ENCODE measurements at places on chromosomes 2 and 18. TPM values are rescaled to one million over a fixed set of nuclear protein-coding genes. Genes with fewer than 3 reads are reported as not detected.

GRCh38 chr2:98282109-98282508 lies 64.1 kb upstream of the CNGA3 start:
- DNase-seq = no peak

The EHBP1 gene
- total RNA-seq = 23.9 TPM

DNA sequence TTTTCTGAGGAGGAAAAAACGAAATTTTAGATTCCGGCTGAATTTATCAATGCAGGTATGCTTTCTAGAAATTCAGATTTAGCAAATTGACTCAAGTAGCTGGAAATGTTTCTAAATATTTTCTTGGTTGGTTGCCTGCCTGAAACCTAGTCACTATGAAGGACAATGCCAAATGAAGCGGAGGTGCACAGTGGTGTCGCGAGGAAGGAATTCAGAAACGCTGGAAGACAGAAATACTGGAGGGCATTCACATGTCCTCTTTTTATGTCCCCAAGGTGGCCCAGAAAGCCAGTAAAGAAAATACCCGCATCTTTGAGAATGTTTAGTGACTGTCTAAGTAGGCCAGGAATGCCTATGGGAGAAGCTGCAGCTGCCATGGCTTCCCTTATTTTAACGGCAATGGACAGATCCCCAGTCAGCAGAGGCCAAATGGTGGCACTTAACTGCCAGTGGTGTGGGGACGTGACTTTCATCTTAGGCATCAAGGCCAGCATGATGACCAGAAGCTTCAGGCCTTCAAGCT lies 15.8 kb upstream of the EFR3B start:
- no peak for DNase-seq

GRCh38 chr18:39396168-39396567 lies 1830.6 kb upstream of the CELF4 start:
- no peak for DNase-seq

DNA sequence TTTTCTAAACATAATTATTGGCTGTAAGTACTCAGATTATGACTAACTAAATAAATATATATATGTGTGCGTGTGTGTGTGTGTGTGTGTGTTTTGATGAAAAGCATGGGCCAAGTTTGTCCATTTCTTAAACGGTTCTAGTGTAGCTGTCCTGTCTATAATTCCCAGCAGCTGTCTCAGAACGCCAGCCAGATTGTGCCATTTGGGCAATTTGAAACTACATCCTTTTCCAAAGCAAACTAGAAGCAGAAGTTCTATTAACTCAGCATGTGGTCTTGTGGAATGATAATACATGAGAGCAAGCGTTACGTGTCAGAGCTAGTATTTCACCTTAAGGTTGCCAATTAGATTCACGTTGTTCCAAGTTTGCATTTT lies 1.7 kb downstream of the ARHGAP28 start:
- DNase-seq = no peak

- DNase-seq = no peak
Measured at GRCh38 chr2:60482222-60482621, 71.2 kb downstream of the BCL11A start.

DNA sequence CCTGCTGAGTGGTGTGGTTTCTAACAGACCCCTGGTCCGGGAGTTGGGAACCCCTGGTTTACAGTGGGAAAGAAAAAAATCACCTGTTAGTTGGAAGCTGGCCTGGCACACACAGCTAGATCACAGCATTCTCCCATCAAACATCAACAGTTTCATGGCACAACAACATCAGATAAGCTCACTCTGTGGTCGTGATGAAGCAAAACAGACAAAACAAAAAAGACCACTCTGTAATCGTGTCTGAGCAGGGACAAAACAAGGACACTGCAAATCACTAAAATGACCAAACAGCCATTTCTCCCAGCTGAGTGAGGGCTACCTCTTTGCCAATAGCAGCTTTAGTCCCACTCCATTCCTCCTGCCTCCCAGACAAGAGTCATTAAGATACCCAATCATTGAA lies 9.0 kb upstream of the IMPACT start:
- no peak for DNase-seq

- DNase-seq = no peak
Measured at GRCh38 chr2:206276169-206276942, 1.9 kb downstream of the ZDBF2 start.

The ALK gene
- total RNA-seq = not detected

The ST6GAL2 gene
- total RNA-seq = not detected

Measured in activated CD4-positive, alpha-beta T cell treated with anti-CD3 and anti-CD28 coated beads, Interleukin-2, amount 10 ng/mL, durations not matched to agents 24 days and 14 days (primary cell).